ENCODE measurements at places on chromosomes 12 and 14. TPM values are rescaled to one million over a fixed set of nuclear protein-coding genes. Genes with fewer than 3 reads are reported as not detected.

Gene OR6C65
- not detected for total RNA-seq

GRCh38 chr14:77281852-77282410 is 10.9 kb upstream of the NGB start:
- DNase-seq = no peak

- no peak for DNase-seq
Observed at GRCh38 chr14:100304825-100305323, 1.4 kb downstream of the SLC25A29 start.

- no peak for DNase-seq
Observed at GRCh38 chr14:91834571-91834970, 32.8 kb downstream of the TC2N start.
